ENCODE measurements at places on chromosomes 13 and 19.

- no peak for DNase-seq
Observed at GRCh38 chr13:46575818-46576221, 22.9 kb downstream of the LRCH1 start.

- no peak for DNase-seq
Observed at GRCh38 chr13:30266756-30267155, 40.6 kb downstream of the KATNAL1 start.

- DNase-seq = no peak
Observed at GRCh38 chr13:99385940-99386339, 78.7 kb upstream of the GPR183 start.

- DNase-seq = no peak
Observed at GRCh38 chr13:82962397-82962796, 919.9 kb downstream of the SLITRK1 start.

GRCh38 chr19:3575260-3575741, 2.6 kb downstream of the HMG20B start:
- peak; percentile 42 for DNase-seq

GRCh38 chr13:21405309-21405708, 53.8 kb downstream of the ZDHHC20 start:
- no peak for DNase-seq

All from NCI-H1694 (cell line).